ENCODE measurements at places on chromosomes 12 and 14.

GRCh38 chr12:10362325-10362724 lies 27.5 kb downstream of the KLRK1 start:
- no peak for DNase-seq

- DNase-seq: no peak
Measured at GRCh38 chr12:82896979-82897378, 210.3 kb downstream of the TMTC2 start.

GRCh38 chr12:128387811-128388422 lies 120.9 kb downstream of the TMEM132C start:
- DNase-seq: peak; percentile 65

DNA sequence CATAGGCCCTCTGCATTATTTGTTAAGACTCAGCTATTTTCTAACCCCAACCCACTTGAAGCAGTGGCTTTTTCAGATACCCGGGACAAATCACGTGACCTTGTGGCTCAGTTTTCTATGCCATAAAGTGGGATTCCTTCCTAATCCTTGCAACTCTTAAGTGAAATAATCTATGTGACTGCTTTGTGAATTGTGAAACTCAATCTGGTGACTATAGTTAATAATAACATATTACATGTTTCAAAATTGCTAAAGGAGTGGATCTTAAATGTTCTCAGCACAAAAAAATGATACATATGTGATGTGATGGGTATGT lies 17.3 kb downstream of the EML1 start:
- DNase-seq: no peak

- DNase-seq: peak; percentile 34
Measured at GRCh38 chr12:47781479-47782371, 8.7 kb downstream of the SLC48A1 start.

DNA sequence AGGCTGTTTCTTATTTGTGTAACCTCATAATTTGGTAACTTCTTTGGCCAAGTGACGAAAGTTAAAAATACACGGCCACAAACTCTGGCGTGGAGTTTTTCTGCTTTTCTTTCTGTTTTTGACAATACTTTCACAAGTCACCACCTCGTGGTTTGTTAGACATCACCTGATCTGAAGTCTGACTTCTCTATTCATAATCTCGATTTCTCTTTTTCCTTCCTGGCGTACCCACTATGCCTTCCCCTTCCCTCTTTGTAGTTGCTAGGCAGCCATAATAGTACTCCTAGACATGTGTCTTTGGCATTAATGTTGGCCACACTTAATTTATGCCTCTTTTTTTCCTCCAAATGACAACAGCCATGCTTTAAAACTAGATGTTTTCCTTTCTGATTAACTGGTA lies 97.6 kb downstream of the POLR3B start:
- DNase-seq: no peak

DNA sequence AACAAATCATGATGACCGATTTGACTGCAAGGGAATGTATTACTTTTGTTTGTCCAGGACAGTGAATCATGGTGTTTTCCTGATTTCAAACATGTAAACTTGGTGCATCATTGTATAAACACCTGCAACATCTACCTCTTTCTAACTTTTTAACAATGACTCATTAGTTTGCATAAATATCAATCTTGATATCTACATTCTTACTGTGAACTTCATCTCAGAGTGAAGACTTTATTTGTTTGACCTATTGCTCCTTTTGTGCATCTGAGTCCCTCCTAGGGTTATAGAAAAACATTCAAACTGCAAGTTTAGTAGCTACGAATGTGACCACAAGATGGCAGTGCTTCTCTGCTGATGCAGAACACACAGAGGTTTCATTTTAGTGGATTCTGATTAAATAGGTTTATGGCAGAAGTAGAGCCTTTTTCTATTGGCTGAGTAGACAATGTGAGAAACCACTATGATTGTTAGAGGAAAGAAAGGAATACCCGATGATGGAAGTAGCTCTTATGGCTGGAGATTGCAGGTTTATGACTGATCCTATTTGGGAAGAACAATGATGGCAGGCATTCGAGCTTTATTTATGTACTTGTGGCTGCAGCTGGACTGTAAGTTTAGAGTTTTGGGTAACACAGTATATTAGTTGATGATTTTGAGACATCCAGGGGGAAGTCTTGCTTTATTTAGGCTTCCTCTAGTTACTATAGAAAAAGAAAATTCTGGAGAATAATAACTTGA lies 244.2 kb upstream of the OR4E1 start:
- no peak for DNase-seq

- DNase-seq: no peak
Measured at GRCh38 chr14:55946231-55946630, 172.0 kb upstream of the PELI2 start.

DNA sequence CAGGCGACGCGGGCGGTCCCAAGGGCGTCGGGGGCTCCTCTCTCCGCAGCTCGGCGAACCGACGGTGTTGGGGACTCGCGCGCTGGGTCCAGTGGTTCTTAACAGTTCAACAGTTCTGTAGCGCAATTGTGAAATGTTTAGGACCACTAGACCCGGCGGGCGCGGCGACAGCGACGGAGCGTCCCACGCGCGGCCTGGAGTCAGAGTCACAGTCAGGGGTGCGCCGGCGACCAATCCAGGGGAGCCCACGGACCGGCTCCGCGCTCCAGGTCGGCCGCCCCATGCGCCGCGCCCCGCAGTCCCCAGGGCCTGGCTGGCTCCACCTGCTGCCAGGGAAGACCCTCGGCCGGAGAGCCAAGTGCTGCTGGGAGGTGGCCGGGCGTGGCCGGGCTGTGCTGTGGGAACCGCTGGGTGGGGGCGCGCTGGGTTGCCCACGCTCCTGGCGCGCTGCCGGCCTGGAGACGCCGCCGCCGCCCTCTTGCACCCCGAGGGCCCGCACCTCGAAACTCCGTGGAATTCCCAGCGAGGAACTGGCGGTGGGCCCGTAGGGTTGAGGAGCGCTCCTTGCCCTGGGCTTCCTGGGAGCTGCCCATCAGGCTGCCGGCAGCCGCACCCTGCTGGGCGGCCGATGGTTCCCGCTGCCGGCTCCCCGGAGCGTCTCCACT lies 20.9 kb upstream of the KIF26A start:
- peak; percentile 33 for DNase-seq

DNA sequence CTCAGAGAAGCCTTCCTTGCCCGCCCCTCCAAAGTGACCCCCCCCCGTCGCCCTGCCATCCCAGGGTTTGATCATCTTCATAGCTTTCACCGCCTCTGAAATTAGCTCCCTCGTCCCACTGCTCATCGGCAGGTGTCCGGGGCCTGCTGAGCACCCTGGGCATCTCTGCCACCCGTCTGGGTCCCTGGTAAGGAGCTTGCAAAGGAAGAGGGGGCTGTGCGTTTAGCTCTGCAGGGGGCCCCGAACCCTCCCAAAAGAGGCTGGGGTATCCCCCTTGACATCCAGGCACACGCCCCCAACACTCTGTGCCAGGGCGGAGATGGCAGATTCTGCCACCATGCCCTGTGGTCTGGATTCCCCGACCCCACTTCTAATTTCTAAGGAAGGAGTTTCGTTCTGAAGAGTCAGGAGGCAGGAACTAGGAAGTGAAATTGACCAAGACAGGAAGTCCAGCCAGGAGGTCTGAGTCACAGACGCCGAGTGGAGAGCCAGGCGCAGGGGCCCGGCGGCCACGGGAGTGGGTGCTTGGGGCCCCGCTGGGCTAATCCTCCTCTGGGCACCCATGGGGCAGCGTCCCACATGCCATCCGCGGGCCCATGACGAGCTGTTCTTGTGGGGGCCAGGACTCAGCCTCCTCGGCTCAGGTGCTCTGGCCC lies 95.7 kb downstream of the RFLNA start:
- peak; percentile 77 for DNase-seq

DNA sequence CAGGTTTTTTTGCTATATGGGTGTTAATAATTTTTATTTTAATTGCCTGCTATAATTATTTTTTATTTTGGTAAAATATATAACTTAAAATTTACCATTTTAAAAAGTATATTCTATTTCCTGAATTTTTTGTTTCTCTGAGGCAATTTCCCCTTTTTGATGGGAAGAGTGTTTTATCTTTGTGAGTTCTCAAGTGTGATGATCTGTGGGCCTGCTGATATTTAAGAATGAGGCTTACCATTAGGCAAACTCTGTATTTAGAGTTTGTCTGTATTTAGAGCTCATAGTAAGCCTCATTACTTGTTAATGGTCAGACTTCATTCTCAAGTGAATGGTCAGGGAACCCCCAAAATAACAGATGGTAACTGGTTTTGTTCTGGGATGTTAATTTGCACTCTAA lies 48.0 kb downstream of the WNK1 start:
- DNase-seq: no peak

DNA sequence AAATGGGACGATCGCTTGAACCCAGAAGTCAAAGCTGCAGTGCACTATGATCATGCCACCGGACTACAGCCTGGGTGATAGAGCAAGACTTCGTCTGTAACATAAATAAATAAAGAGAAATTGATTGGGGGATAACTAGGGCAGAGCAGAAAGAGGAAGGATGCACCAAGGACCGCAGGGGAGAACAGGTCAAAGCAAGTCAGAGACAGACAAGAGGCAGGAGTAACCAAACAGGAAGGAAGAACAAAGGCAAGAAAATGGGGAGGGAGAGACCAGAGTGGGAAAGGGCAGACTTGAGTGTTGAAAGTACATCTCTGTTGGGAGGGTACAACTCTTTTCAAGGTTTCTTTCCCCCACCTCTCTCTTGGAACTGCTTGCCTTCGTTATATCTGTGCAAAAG lies 50.8 kb upstream of the ELK3 start:
- no peak for DNase-seq

DNA sequence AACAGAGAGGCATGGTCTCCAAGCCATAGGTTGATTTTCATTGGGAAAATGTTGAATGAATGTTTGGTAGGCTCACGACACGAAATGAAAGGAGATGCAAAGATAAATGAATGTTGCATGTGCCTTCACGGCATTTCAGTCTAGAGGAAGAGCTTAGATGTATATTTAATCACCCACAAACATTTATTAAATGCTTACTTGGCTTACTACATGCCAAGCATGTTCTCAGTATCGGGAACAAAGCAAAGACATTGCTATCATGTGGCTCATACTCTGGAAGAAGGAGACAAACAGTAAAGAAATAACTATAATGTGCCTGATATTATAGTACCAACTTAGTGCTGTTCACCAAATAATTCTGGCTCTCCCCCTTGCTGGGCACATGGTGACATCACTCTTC lies 133.5 kb downstream of the LLPH start:
- DNase-seq: no peak

DNA sequence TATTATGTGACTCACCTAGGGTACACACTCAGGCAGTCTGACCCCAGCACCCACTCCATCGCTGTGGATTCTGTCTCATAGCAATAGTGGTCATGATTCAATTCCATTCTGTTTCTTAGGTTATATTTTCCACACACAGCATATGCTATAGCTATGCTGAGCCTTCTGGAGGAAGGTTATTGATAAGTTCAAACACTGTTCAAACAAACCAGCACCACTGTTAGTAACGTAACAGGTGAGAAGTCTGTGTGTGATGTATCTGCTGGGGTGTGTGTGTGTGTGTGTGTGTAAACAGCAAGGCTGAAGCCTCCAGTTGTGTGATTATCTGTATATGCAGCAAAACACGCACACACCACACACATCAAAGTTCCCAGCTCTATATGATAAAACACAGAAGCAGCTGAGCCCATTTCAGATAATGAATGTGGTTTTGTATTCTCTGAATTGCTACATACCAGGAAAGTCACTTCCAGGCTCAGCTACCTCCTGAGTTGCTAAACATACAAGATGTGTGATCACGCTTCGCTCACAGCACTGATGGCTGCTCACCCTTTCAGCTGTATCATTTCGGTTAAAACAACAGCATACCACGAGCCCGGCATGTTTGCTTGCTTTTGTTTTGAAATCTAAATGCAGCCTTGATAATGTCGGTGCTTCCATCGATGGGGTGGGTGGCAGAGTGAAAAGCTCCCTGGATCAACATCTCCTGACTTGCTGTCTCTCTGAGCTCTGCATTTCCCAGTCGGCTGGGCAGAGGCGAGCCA lies 6.8 kb upstream of the SYNE3 start:
- DNase-seq: no peak

GRCh38 chr14:93019970-93020369 lies 95.8 kb downstream of the ITPK1 start:
- DNase-seq: no peak

DNA sequence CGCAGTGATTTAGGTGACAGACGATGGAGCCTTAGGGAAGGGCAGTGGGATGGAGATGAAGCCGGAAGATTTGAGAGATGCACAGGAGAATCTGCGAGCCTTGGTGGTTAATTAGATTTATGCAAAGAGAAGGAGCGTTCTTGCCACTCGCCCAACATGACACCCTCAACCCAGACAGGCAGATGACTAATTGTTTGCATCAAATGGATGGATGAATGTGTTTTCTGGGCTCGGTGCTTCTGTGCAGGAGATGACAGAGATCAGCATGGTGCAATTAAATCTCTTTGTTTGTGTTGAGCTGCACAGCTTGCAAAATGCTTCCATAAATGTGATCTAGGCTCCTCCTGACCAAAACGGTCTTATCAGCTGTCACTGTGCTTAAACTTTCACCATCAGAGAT lies 202.3 kb upstream of the PRMT8 start:
- no peak for DNase-seq

- DNase-seq: no peak
Measured at GRCh38 chr14:26577711-26578110, 20.1 kb downstream of the NOVA1 start.

- no peak for DNase-seq
Measured at GRCh38 chr12:67534681-67535080, 113.9 kb upstream of the DYRK2 start.

DNA sequence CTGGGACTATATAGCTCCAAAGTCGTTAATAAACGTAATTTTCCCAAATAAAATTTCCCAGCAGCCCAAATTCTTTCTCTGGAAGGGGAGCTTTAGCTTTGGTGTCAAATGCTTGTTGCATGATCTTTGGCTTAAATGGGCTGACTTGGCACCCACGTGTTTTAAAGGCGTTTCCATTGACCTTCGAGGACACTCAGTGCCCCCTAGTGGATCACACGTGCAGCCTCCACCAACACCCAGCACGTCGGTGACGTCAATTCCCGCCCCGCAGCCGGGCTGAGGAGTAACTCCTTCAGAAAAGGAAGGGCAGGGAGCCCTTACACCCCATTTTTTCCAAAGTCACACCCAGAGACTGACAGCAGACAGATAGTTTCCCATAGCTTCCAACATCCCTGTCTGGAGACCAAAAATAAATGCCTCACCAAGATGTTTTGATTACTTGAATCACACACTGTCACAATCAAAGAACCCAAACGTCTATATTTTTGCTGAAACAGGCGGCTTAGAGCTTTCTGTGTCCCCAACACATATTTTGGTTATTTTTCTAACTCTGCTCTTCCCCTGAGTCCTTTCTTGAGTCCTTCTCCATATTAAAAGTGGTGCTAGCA lies 707.9 kb downstream of the AACS start:
- DNase-seq: no peak

DNA sequence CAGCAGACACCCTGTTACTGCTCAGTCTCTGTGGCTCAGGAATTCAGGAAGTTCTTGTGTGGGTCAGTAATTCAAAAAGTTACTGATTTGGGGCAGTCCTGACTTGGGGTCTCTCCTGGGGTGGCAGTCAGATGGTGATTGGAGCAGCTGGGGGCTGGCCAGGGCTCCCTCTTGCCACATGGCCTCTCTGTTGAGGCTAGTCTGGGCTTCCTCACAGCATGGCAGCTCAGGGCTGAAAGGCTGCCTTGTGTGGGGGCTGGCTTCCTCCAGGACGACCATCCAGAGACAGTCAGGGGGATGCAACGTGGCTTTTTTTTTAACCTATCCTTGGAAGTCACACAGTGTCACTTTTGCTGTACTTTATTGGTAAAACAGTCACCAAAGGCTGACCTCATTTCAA lies 61.3 kb downstream of the CACNA1C start:
- DNase-seq: no peak

- DNase-seq: peak; percentile 43
Measured at GRCh38 chr14:61280092-61280525, 1.0 kb downstream of the TMEM30B start.

GRCh38 chr12:85865890-85866289 lies 8.2 kb upstream of the NTS start:
- DNase-seq: peak; percentile 50

All from Right ventricle myocardium superior (tissue), 1 donor.